Ecto neural progenitor cell (in vitro differentiated cells): ENCODE measurements at places on chromosomes 7 and 10.

DNA sequence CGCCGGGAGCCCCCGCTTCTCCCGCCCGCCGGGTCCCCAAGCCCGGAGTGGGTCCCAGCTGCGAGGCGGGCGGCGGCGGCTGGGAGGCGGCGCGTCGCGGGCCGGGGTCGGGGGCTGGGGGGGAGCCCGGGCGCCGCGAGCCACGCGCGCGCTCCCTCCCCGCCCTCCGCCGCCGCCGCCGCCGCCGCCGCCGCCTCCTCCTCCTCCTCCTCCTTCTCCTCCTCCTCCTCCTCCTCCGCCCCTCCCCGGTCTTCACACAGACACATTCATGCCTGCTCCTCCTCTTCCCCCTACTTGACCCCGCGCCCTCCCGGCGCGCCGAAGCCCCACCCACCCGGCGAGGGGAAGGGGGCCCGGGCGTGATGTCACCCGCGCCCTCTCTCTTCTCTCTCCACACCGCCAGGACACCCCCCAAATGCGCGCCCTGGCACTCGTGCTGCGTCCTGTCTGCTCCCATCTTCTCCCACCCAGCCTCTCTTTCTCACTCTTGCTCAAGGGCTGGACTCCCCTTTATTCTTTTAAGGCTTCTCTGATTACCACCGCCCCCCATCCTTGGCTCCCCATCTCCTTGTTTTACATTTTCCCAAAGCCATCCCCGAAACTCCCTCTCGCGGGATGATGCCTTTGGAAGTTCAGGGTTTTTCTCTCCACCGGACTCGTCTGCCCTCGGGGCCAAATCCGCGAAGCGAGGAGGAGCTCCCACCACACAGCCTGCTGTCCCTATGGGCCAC lies 967 bp upstream of the GLI3 start:
- peak; percentile 89 for DNase-seq

- DNase-seq: peak; percentile 66
Measured at GRCh38 chr10:11823122-11823988, at the start of gene PROSER2. PROSER2 (plus strand) TSS chr10:11823356; CDS start chr10:11852078, 28,722 bp downstream.

GRCh38 chr7:71553306-71553705 lies 421.4 kb downstream of the GALNT17 start:
- no peak for DNase-seq

DNA sequence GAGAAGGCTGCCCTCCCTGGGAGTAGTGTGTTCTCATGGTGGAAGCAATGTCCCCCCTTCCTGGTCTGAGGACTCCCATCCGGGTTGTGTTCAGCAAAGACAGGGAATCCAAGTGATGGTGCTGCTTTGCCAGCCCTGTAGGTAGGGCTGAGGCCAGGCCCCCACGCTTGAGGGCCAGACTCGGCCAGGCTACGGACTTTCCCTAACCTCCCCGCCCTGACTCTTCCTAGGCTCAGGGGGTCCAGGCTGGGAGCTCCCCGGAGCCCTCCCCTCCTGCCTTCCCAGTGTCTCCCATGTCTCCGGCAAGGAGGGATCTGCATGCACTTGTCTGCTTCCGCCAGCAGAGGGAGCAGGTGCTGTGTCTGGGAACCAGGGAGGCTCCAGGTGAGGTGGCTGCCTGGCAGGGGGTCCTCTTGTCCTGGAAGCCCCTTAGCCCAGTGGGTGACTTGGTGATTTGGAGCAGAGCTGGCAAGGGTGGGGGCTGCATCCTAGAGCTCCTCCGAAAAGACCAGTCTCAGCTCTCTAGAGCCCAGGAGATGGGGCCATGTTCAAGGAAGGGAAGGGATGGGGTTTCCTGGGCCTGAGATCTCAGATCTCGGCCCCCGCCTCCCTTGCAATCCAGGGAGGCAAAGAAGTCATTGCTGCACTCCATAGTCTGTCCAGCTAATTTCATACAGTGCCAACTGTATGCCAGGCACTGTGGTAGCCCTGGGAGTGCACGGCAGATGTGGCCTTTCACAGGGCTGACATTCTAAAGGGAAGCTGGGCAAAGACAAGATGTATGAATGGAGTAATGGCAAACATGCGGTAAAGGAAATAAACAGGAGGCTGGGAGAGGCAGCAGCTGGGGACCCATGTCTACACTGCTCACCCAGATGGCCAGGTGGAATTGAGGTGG lies 20.3 kb upstream of the SFRP5 start:
- DNase-seq: peak; percentile 80

GRCh38 chr7:155322530-155322929 lies 24.9 kb downstream of the INSIG1 start:
- no peak for DNase-seq

GRCh38 chr10:80373502-80373901 lies 16.9 kb downstream of the DYDC2 start:
- no peak for DNase-seq

DNA sequence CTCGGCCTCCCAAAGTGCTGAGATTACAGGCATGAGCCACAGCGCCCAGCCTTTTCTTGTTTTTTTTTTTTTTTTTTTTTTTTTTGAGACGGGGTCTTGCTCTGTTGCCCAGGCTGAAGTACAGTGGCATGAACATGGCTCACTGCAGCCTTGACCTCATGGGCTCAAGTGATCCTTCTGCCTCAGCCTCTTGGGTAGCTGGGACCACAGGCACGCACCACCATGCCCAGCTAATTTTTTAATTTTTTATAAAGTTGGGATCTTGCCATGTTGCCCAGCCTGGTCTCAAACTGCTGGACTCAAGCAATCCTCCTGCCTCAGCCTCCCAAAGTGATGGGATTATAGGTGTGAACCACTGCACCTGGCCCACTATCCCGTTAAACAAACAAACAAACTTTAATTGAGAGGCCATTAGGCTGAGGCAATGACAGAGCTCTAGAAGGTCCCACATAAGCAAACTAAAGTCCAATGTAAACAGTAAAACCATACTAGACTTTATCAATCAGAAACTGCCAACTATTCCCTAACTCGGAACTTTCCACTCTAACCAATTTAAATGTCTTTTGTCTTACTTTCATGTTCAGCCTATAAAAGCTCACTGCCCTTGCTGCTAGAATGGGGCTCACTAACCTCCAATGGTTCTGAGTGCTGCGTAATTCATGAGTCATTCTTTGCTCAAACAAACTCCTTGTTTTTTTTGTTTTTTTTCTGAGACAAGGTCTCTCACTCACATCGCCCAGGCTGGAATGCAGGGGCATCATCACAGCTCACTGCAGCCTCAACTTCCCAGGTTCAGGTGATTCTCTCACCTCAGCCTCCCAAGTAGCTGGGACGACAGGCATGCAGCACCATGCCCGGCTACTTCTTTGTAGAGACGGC lies 1.9 kb downstream of the DHX32 start:
- no peak for DNase-seq

GRCh38 chr10:60877061-60877776 lies 66.8 kb downstream of the RHOBTB1 start:
- DNase-seq: no peak

- no peak for DNase-seq
Measured at GRCh38 chr10:103652599-103653281, 159.2 kb downstream of the NEURL1 start.

DNA sequence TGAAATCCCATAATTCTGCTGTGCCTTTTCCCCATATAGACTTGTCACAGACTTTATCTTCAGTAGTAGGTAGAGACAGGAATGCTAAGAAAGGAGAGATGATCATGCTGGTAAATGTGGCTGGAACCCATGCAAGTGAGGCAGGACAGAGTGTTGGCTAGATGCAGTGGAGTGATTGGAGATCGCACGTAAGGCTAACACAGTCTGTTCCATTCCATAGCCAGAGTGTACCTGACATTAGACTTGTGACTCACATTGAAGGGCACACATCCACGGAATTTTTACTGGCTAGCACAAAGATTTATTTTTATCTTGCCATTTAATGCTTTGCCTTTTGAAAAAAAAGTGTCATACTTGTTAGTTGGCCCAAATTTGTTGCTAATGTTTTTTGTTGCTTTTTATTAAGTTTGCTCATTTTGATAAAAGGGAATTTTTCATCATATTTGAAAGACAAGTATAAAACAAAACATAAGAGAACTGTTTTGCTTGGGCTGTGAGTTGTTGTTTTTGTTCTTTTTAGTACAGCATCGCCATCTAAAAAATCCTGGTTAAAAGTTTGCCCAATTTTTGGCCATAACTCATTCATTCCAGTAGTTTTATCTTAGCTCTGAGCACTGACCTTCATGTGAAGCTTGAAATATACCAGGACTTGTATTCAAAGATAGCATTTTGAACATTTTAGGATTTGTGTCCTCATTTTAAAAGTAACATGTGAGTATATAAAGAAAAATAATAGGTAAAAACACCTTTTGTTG lies 81.0 kb downstream of the CPED1 start:
- DNase-seq: no peak

- no peak for DNase-seq
Measured at GRCh38 chr7:18445916-18446520, 49.5 kb upstream of the HDAC9 start.

- DNase-seq: no peak
Measured at GRCh38 chr7:96649981-96650380, 59.7 kb downstream of the SEM1 start.

- no peak for DNase-seq
Measured at GRCh38 chr10:82245906-82246560, 371.0 kb downstream of the NRG3 start.

- no peak for DNase-seq
Measured at GRCh38 chr7:130940326-130940725, 206.3 kb upstream of the KLF14 start.

DNA sequence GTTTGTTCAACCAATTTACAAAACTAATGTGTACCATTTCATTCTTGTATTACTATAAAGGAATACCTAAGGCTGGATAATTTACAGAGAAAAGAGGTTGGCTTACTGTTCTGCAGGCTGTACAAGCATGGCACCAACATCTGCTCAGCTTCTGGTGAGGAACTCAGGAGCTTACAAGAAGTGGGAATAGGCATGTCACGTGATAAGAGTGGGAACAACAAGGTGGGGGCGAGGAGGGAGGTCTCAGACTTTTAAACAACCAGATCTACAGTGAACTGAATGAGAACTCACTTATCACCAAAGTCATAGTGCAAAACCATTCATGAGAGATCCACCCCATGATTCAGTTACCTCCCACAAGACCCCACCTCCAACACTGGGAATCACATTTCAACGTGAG lies 1178.0 kb downstream of the REEP3 start:
- no peak for DNase-seq

GRCh38 chr10:63229161-63229560 lies 96.0 kb downstream of the NRBF2 start:
- DNase-seq: no peak

GRCh38 chr10:128487517-128487916 lies 361.3 kb upstream of the MKI67 start:
- DNase-seq: no peak

GRCh38 chr7:121029302-121029701 lies 40.8 kb downstream of the CPED1 start:
- no peak for DNase-seq

DNA sequence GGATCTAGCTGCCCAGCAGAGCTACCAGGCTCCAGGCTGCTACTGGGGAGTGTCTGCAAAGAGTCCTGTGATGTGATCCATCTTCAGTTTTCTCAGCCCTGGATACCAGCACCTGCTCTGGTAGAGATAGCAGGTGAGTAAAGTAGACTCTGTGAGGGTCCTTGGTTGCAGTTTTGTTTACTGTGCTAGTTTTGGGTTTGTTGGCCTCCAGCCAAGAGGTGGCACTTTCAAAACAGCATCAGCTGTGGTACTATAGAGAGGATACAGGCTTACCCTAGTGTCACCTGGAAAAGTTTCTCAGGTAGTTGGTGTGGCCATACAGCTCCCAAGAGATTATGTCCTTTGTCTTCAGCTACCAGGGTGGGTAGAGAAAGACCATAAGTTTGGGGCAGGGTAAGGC lies 56.3 kb downstream of the MTERF1 start:
- no peak for DNase-seq

DNA sequence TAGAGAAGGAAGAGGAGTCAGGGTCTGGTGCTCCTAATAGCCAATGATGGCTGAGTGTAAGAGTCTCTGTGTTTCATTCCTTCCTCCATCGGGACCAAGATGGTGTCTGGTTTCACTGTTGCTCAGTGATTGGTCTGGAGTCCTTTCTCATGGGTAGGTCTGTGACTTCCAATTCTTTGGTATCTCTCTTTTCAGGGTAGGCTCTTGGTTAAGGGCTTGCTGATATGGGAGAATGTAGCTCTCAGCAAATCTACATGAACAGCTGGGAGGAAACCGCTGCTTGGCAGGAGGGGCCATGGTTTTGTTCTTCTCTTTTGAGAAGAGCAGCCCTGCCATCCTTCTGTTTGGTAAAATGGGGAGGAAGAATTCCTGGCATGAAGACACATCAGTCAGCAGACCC lies 209.1 kb upstream of the PODXL start:
- no peak for DNase-seq

GRCh38 chr7:54109501-54109900 lies 432.7 kb upstream of the VSTM2A start:
- no peak for DNase-seq

DNA sequence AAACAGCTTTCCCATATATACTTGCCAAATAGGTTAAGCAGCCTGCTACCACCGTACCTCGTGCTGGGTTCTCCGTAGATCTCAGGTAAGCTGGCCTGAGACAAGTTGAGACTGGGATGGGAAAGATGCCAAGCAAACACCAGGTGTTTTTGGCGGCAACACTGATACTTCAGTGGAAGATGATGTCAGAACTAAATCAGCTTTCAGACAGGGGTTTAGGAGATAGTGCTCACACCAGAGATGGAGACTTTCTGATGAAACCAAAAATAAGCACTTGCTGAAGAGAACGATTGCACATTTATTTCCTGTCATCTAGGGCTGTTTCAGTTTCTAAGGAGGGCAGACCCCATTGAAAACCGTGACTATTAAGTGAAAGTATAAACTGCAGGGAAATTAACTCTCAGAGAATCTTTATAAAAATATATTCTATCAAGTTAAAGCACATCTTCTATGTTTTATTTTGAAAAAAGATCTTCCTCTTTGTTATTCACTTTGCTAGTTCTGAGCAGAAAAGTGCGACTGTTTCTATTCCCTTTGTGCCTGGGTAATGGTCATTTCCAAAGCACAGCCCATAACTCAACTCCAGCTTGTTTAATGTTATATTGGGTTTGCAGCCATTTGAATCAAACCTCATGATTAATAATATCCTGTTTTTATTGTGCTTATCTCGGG lies 149.9 kb downstream of the CPED1 start:
- no peak for DNase-seq

GRCh38 chr7:131327049-131327625 lies 539 bp upstream of the MKLN1 start:
- DNase-seq: no peak

GRCh38 chr10:114694752-114695151 lies 36.7 kb upstream of the ABLIM1 start:
- peak; percentile 63 for DNase-seq

DNA sequence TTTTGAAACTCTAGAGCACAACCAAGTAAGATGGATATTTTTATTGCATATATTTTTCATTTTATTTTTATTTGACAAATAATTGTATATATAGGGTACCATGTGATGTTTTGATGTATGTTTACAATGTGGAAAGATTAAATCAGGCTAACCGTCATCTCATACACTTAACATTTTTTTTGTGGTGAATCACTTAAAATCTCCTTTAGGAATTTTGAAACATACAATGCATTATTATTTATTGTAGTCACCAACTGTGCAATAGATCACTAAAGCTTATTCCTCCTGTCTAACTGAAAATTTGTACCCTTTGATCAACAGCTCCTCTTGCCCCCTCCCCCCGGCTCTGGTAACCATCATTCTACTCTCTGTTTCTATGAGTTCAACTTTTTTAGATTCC lies 77.2 kb downstream of the DNAH11 start:
- DNase-seq: no peak

GRCh38 chr10:128044186-128044585 lies 82.0 kb downstream of the MKI67 start:
- DNase-seq: no peak
